Kidney capillary endothelial cell (primary cell): ENCODE measurements at places on chromosomes 7 and 10.
A peak's percentile ranks its signal among the peaks of the same experiment; 100 is the strongest.

- DNase-seq = no peak
Measured at GRCh38 chr10:59085711-59086502, 90.5 kb upstream of the PHYHIPL start.

DNA sequence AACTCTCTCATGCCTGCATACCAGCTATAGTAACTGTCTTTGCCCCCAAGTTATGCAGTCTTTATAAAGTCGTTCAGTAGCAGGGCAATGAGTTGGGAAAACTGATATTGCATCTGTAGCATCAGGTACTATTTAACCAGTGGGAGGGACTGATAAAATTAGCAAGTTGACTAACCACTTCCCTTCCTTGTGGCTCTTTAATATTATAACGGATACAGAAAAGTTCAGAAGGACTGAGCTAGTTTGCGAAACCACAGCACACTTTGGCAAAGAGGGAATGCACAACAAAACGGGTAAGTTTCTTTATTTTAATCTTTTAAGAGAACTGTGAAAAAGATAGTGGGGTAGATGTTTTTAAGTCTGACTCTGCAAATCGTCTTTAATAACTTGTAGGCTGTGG, 205.3 kb upstream of the HDAC9 start:
- DNase-seq = no peak

- peak; percentile 67 for DNase-seq
Measured at GRCh38 chr10:22606164-22606614, 108.2 kb downstream of the PIP4K2A start.

DNA sequence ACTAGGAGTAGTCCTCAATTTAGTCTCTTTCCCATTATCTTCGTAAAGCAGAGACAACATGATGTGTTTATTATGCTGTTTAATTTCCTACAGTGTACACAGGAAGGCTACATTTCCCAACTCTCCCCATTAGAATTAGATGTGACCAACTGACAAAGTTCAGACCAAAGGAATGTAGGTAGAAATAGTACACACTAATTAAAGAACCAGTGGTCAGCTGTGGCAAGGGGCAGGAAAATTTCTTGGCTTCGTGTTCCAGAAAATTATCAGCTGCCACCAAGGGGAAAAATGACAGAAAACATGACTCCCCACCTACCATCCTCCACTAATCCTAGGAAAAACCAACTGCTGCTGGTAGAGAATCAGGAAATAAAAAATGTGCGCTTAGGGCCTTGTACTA, 125.6 kb downstream of the PPP1R3A start:
- no peak for DNase-seq

GRCh38 chr7:75662579-75663301, 76.0 kb downstream of the HIP1 start:
- DNase-seq = no peak

GRCh38 chr7:141213226-141213625, 139.4 kb downstream of the TMEM178B start:
- DNase-seq = no peak

DNA sequence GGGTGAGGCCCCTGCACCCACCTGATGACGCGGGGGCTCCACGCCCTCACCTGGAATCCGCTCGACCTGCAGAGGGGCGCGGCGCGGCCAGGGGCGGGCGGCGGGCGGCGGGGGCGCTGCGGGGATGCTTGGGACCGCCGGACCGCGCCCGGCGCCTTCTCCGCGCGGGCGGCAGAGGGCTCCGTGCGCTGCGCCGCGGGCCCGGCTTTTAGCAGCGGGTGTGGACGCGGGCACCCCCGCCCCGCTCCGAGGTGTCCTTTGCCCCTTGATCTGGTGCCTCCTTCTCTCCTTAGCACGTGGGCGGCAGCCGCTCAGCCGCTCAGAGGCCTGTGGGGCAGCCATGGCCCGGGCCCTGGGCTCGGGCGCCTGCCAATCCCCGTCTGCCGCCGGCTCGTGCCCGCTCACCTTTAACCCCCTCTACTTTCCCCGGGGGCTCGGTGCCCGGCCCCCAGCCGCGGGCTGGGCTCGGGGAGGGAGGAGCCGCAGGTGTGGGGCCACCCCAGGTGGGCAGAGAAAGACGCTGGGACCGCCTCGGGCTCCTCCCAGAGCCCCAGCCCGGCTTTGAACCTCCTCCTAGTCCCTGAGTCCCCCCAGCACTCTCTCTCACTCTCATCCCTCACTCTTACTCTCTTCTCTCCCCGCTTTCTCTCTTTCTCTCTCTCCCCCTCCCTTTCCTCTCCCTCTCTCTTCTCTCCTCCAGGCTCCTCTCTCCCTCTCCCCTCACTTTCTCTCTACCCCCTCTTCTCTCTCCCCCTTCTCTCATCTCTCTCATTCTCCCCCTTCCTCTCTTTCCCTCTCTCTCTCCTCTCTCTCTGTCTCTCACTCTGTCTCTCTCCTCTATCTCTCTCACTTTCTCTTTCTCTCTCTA, 19.7 kb upstream of the VPS37D start:
- DNase-seq = no peak

GRCh38 chr10:117926491-117926890, 120.2 kb downstream of the RAB11FIP2 start:
- no peak for DNase-seq

- no peak for DNase-seq
Measured at GRCh38 chr10:78116361-78116760, 82.7 kb downstream of the RPS24 start.
